ENCODE measurements at places on chromosomes 6 and 20.

- DNase-seq = no peak
These were observed 149.6 kb upstream of the KCNK16 start for GRCh38 chr6:39471954-39472659.

DNA sequence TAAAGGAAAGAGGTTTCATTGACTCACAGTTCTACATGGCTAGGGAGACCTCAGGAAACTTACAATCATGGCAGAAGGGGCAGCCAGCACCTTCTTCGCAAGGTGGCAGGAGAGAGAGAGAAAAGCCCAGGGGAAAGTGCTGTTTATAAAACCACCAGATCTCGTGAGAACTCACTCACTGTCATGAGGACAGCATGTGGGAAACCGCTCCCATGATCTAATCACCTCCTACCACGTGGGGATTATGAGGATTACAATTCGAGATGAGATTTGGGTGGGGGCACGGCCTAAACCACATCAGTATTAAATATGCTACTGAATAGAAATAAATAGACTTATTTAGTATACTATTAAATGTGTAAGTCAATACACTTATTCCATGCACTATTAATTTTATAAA, 70.6 kb upstream of the TCF21 start:
- no peak for DNase-seq

- no peak for DNase-seq
These were observed 35.6 kb downstream of the CNKSR3 start for GRCh38 chr6:154474648-154475428.

DNA sequence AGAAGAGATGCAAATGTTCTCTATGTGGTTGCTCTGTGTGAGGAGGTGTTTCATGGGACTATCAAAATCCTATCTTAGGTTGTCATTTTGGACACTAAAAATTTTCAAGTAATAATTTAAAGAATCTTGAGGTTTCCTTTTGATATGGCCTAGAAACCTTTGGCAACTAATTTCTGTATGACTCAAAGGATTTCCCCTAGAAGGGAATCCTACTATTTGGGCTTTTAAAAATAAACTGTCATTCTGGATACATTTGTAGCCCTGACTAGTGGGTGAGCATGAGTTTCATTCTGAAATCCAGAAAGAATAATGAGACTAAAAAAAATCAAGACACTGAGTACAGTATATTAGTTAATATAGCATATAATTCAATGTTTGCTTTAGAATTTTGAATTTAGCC, 25.5 kb upstream of the RAB23 start:
- no peak for DNase-seq
